Activated CD4-positive, alpha-beta T cell treated with anti-CD3 and anti-CD28 coated beads for 1 hour (primary cell): ENCODE measurements at places on chromosomes 2 and 18.

DNA sequence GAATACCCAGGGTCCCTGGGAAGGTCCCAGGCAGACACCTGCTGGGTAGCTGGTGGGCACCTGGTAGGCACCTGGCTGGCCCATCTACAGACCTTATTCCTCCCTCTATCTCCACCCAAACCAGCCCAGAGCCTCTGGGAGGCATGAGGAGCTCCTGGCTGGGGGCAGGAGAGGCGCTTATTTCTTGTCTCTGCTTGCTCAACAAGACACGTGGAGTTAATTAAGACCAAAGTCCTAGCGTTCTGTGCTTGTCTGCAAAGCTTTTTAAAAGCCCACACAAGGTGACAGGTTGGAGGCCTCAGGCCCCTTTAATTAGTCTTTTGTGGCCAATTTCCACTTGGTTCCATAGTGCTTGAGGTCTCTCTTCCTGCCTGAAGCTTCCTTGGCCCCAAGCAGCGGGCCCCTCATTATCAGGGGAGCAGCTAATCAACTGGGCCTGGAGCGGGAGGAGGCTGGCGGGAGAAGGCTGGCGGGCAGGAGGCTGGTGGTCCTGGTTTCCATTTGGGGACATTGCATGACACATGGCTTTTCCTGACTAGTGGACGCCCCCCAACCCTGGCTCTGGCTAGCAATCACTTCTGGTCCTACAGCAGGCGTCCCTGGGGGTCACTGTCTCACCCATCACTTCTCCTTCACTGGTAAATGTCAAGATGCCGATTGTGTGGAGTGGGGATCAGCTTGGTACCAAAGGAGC is 65.4 kb upstream of the HDAC4 start:
- DNase-seq, result no peak

DNA sequence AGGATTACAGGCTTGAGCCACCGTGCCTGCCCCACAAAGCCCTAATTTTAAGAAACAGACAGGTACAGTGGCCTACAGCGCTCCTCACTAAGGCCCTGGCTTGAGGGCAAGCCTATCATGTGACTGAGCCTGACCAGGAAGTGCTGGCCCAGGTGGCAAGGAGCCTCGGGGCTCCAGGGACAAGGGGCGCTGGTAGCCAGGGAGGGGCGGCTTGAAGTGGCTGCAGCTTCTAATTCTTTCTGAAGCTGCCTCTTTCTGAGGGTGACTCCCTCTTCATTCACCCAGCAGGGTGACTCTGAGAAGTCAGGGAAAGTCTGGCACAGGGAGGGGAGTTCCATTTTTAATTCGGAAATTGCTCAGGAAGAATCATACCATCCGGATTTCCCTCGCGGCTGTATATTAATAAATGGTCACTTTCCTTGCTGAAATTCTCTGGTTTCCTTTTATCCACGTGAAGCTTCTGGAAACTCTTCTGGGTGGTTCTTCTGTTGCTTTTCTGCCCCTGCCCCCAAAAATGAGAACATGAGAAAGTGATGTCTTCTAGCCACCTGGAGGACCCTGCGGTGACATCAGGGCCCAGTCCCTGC is 115.7 kb downstream of the FAM210A start:
- no peak for DNase-seq

GRCh38 chr2:5777131-5777535 is 84.9 kb downstream of the SOX11 start:
- no peak for DNase-seq

DNA sequence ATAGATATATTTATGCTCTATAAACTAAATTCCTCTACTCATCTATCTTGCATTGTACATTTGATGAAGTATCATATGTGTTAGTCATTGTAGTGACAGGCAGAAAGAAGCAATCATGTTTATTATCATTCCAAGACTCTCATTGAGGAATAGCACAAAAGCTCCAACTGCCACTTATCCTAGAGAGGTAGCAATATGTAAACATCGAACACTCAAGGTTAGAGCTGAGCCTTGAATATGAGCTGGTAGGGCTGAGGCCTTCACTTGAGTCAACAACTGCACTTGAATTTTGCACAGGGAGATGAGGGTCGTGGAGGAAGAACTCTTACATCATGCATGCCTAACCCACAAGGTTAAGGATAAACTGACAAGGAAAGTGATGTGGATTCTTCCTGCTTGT is 900.9 kb downstream of the CPS1 start:
- no peak for DNase-seq

DNA sequence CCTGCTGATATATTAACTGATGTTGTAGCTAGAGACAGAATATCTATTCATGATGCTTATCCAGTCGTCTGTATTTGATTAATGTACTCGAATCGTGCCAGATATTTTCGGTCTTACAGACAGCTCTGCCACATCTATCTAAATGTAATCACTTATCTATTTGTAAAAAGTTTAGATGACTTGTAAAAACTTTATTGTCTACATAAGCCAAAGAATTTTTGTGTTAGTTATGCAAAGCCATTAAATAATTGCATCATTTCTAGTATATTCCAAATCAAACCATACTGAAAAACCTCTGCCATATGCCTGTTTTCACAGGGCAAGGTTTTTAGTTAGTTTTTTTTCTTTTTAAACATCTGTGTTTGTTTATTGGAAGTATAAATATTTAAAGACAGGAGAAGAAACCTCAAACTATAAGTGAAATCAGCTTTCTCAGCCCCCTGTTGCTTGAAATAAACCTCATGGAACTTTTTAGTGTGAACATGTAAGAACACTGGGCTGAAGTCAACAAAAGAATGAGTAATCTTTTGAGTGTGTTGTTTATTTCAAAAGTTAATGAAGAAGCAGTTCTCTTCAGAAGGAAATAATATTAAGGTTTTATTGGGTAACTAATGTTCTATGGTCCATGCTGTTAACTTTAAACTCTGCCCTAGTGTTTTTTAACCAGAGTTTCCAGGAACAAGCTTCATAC is 657.6 kb upstream of the SYT4 start:
- DNase-seq, result no peak

- DNase-seq, result no peak
Observed at GRCh38 chr2:68046224-68046623, 16.6 kb downstream of the C1D start.

- DNase-seq, result no peak
Observed at GRCh38 chr18:79884294-79884962, 67.0 kb downstream of the SLC66A2 start.

- DNase-seq, result no peak
Observed at GRCh38 chr2:199303728-199304177, 154.0 kb downstream of the SATB2 start.

- no peak for DNase-seq
Observed at GRCh38 chr2:224909885-224910573, 132.2 kb downstream of the DOCK10 start.

DNA sequence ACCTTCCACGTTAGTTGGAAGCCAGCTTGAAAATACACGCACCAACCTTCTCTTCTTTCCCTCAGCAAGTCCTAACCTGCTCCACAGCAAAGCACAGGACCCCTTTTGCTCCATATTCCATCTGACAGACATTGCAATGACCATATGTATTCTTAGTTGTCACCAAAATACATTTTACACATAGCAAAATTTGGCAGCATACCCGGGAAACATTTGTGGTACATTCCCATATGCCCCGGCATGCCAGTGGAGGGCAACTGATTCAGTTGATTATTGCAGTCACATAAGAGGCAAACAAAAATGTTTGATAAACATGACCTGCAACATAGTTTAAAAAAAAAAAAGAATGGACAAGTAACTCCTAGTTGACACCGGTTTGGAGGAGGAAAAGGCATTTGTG is 202.1 kb upstream of the UBE2E3 start:
- no peak for DNase-seq

- DNase-seq, result no peak
Observed at GRCh38 chr2:96359866-96360265, 24.3 kb downstream of the NCAPH start.

GRCh38 chr2:53740170-53740569 is 27.4 kb upstream of the CHAC2 start:
- no peak for DNase-seq

DNA sequence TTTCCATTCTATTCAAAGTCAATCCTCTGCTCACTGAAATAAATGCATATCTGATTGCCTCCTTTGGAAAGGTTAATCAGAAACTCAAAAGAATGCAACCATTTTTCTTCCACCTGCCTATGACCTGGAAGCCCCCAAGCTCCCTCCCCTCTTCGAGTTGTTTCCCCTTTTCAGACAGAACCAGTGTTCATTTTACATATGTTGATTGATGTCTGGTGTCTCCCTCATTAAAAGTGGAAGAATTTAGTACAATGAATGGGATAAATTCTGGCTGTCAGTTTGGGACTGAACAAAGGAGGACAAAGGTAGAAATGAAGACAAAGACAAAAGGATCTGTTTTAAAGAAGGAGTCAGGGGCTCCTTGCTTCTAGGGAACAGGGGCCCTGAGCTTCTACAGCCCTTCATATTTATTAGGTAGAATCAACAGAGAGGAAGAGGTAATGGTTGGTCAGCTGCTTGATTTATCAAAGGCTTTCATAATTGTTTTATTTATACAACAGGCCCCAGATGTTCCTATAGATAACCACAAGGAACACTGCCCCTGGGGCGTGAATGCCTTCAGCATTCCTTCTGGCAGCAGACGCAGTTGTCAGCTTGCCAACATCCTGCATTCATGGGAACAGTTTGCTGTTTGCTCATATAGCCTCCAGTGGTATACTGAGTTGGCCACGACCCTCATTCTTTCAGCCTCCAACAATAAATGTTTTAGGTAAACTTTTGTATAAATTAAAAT is 949.8 kb upstream of the LRATD1 start:
- DNase-seq, result no peak

DNA sequence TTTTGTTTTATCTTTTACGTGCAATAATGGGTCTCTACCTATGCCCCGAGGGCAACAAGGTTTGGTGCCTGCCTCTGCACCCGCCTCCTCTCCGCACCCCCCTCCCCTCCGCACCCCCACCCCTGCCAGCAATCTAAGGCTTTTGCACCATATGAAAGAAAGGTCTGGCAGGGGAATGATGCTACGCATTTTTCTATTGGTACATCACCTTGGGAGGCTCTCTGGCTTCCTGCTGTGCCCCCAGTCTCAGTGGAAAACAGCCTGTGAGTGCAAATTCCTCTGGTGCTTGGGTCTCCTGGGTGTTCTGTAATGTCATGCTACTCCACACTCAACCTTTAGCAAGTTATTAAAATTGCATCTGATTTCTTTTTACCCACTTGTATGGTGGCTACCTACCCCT is 161.3 kb upstream of the SMAD7 start:
- DNase-seq, result no peak

DNA sequence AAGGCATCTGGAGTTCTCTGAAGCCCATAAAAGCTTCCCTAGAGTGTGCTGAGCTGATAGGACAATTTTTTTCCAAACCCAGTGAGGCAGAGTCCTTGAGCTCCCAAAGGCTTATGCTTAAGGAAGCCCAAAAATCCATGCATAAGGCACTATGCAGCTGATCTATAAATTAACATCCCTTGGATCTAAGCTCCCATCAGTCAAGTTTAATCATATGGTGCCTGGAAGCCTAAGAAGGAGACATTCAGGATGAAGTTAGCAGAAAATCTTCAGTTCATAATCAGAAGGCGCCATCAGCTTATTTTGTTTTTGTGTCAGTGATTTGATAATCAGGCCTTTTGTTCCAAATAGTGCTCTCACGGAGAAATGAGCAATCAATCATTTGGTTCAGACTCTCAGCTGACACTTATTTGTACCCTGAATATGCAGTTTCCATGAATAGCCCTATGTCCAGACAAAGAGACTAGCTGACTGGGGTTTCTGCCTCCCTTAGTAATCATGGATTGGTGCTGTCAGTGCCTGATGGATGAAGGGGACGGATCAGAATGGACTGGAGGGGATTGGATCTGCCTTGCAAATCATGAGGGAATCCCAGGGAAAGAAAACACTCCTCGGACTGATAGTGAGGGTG is 464.8 kb upstream of the RGPD4 start:
- no peak for DNase-seq

GRCh38 chr2:104781151-104781550 is 72.8 kb upstream of the POU3F3 start:
- no peak for DNase-seq

DNA sequence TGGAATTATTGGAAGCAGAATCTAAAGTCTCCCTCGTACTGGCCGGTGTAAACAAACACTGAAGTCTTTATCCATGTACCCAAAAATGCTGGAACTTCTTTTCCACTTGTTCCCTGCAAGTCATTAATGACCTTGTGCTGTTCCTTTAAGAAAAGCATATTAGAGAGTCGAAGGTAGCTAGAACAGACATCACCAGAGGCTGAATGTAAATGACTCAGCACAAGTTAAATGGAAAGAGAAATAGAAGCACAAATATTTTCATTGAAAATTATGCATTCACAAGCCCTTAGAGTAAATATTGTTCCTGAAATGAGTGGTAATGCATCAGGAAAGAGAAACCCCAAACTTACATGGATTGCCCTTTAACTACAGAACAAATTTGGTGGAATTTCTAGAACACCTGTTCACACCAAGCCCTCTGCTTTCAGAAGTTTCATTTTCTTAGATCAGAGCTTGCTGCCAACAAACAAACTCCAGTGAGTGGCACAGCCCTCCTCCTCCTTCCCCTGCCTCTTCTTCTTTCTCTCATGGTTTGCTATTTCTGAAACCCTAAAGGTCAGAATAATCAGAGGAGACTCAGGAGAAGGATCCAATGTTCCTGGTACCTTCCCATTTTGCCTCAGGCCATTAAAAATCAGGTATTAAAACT is 264.3 kb downstream of the TXNL1 start:
- no peak for DNase-seq

DNA sequence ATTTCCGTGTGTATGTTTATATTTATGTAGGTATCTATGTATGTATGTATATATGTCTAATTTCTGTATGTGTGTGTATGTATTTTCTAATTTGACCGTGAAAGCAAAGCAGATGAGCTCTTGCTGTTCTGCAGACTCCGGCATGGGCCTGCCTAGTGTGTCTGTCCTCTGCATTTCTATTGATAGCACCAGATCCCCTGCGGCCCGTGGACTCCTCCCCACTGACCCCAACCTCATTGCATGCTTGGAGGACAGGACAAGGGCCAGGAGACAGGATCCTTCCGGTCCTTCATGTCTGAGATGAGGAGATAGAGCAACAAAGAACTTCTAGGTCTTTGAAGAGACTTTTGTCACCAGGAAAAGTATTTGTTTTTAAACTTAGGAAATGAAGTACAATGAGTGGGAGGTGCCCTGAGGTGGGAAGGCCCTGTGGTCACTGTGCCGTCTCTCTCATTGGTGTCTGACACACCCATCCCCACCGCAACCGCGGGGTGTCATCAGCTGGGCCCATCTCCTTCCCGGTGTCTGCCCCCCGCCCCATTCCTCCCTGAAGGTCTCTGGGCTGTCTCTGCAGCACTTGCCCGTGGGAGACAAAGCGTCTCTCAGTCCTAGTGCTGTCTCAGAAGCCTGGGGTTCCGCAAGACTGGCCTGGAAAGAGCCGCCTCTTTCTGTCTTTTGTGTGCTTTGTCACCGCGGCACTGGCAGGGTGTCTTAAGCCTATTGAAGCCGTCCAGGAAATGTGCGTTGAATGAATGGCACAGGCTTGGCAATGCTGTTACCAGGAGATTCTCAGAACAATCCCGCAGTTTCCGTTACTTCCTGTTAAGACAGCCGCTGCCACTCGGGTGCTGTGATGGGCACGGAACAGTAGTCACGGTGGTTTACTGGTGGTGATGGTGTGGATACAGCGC is 216.4 kb downstream of the AGAP1 start:
- no peak for DNase-seq

GRCh38 chr2:120526997-120527945 is 181.3 kb downstream of the INHBB start:
- DNase-seq, result no peak

- no peak for DNase-seq
Observed at GRCh38 chr18:45856531-45856930, 31.1 kb downstream of the SIGLEC15 start.
